ENCODE measurements at places on chromosomes 7 and 10.
A peak's percentile ranks its signal among the peaks of the same experiment; 100 is the strongest.

GRCh38 chr10:93085272-93085859 is 11.7 kb downstream of the CYP26A1 start:
- DNase-seq, result no peak

DNA sequence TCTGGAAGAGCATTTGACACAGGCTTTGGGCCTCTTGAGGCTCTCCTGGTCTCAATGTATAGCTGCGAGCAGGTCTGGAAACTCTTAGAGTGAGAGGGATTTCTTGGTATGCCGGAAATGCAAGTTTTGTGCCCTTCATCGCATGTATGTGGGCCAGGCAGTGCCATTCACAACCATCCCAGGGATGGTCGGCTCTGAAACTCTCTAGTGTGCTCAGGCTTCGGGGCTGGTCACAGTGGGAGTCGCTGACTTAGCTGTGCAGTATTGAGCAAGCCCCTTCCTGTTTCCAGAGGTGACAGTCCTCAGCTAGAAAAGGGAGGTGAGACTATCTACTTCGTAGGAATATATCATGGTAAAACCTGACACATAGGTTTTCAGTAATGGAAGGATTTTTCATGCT is 2.0 kb upstream of the AOAH start:
- DNase-seq, result no peak

GRCh38 chr10:26437637-26438461 is at the start of gene APBB1IP:
Gene APBB1IP, plus strand, starts transcription at chr10:26438341. Its CDS starts 53,986 bp downstream, at chr10:26492327.
- peak; percentile 25 for DNase-seq

GRCh38 chr7:157494506-157495176 is 157.8 kb downstream of the DNAJB6 start:
- no peak for DNase-seq

- no peak for DNase-seq
Measured at GRCh38 chr10:60110739-60111138, 204.4 kb upstream of the CCDC6 start.

DNA sequence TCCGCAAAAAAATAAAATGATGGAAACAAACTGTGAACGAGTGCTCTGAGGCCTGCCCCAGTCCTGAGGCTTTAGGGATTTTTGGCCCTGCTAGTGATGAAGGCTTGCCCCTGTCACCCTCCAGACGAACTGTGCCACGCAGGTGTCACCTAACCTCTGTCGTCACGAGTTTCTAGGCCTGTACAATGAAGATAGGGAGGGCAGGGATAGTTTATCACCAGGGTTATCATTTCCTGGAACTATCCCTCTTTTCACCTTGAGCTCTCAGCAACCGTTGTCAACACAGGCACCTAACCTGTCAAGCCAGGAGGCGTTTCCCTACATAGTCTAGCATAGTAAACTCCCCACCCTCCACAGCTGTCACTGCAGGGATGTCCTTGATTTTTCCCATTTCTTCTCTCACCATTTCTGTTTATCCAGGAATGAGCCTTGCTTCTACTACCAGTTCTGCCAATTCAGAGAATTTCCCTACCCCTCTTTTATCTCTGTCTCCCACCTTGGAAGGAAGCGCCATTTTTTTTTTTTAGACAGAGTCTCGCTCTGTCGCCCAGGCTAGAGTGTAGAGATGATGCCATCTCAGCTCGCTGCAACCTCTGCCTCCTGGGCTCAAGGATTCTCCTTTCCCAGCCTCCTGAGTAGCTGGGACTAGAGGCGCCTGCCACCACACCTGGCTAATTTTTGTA is 2.2 kb upstream of the ACHE start:
- DNase-seq, result no peak

GRCh38 chr7:103711413-103711812 is 265.4 kb upstream of the SLC26A5 start:
- no peak for DNase-seq

- DNase-seq, result no peak
Measured at GRCh38 chr7:83751217-83751616, 102.3 kb upstream of the SEMA3E start.

DNA sequence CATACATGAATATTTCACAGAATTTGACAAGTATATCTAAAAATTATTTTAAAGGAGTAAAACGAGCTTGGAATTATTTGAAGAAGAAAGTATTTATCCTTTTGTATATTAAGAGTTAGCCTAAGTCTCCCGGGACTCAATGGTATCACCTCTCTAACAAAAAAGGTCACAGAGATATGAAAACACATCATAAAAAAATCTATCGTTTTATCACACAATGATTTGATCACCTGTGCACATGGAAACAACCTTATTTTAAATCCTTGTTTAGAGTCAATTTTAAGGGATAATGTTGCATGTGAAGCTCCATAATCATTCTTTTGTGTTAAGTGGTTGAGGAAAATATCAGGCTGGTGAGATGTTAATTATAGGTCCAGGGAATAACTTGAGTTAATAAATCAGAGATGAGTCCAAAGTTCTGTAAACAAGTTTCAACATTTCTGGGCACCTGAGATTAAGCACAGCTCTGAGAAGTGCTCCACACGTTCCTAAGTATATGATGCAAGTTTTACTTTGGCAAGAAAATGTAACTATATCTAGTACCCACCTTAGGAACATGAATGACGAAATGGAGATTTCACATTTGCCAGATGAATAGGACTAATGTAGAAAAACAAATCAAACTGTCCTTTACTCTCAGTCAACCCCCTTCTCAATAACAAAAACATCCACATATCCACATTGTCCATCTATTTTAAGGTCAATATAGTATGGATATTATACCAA is 148.5 kb upstream of the AKR1E2 start:
- no peak for DNase-seq

- DNase-seq, result no peak
Measured at GRCh38 chr10:58384095-58384494, 1.1 kb upstream of the TFAM start.

DNA sequence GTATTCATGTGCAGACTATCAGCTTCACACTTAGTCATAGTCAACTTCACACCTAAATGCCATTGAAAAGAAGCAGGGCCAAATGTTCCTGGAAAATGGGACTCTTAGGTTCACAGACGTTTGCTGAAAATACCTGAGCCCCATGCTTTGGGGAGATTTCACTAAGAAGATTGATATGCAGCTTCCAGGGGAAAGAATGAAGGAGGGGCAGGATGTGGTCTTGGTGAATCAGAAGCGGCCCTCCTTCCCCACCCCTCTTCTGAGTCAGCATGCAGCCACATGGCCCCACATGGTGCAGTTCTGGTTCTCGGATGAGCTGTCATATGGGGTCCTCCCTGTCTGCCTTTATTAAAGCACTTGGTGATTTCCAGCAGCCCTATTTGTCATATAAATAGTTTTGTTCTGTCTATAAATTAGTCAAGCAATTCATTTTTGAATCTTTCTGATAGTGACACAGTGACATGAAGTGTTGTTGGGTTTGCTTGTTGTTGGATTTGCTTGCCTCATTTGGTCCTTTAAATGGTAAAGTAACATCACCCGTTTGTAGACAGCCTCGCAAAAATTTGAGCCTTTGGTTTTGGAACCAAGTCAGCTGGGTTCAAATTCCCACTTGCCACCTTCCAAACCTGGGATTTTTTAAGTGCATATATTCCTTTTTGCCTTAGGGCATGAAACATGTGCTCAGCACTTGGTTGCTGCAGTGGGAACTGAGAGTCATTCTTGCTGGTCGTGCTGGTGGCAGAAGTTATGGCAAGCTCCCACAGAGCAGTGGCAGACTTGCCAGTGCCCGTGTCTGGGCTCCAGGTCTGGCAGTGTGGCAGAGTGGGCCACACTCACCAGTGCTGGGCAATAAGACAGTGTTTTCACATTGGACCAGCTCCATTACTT is 68.1 kb upstream of the CDK6 start:
- no peak for DNase-seq

DNA sequence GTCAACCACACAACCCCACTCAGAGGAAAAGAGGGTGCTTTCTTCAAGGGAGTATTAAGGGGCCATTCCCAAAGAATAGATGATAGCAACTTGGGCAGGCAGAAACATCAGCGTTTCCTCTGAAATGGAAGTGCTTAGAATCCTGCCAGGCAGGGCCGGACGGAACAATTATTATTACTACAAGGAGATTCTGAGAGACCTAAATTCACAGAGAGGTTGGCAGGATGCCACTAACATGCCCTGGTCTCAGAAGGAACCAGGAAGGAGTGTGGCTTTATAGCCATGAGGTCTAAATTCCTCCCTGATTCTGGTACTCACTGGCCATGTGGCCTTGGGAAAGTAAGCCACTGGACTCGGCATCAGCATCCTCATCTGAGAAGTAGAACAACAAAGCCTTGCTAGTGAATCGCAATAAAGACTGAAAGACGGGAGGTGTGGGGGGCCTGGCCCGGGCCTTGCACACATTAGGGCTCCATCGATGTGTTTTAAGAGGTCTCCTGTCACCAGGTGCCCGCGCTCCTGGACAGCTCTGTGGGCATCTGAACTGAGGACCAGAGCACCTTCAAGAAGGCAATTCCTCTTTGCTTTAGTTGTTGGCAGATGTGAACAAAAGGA is 131.5 kb downstream of the OAT start:
- no peak for DNase-seq

- DNase-seq, result no peak
Measured at GRCh38 chr7:139583826-139584553, 60.5 kb downstream of the CLEC2L start.

DNA sequence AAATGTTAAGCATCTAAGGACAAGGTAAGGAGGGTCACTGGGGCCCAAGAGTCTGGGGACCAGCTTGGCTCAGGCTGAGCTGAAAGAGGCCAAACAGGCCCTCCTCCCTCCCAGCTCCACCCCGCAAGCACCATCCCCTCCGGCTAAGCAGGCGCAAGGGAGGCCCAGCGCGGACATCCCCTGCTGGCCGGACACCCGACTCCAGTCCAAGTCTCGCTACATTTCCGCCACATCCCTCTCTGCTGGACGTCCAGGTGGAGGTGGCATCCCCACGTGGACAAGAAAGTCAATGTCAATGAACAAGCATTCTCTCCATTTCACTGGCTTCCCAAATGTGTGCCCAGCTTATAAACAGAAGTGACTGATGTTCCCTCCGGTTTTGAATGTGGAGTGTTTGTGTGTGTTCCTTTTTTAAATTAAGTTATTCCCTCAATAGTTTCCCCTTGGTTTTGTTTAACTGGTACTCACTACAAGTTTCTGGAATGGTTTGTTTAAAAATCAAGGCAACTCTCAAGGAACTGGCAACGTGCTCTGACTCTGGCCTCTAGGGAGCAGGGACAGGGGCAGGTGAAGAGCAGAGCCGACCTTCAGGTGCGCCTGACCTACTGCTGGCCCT is 35.4 kb downstream of the PSAP start:
- DNase-seq, result no peak

GRCh38 chr7:100895956-100896731 is 456 bp upstream of the ACHE start:
- peak; percentile 71 for DNase-seq

- no peak for DNase-seq
Measured at GRCh38 chr7:155011086-155011485, 8.2 kb upstream of the PAXIP1 start.

DNA sequence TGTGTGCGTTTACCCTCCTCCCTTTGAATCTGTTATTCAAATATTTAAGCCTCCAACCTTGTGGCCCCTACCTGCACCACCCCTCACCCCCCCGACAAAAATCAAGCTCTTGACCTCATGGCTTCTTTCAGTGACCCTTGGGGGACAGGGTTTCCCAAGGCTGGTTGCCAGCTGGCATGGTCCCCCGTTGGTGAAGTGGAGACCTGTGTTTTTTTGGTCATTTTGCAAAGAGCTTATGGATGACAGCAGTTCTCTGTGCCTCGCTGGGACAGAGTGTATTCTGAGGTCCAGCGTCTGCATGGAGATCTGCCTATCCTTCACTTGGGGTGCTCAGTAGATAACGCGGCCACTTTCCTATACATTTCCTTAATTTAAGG is 111.0 kb downstream of the TCF7L2 start:
- no peak for DNase-seq

- DNase-seq, result no peak
Measured at GRCh38 chr10:70891627-70892026, 3.3 kb upstream of the PCBD1 start.

DNA sequence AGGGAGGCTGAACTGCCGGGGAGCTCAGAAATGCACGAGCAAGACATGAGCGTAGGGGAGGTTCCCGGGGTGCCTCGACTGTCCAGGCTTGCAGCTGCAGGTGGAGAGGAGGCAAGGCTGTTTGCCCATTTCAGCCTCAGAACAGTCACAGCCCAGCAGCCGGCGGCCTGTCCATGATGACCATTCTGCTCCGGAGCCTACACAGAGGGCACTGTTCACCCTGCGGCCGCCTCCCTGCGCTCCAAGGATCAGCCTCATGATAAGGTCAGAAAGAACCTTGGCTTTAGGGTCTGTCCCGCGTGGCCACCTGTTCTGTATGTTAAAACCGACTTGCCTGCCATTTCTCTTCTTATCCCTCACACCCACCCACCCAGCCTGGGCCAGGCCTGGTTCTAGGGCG is 21.9 kb upstream of the CFAP46 start:
- DNase-seq, result no peak

GRCh38 chr10:65196111-65196510 is 1674.9 kb downstream of the REEP3 start:
- DNase-seq, result no peak

DNA sequence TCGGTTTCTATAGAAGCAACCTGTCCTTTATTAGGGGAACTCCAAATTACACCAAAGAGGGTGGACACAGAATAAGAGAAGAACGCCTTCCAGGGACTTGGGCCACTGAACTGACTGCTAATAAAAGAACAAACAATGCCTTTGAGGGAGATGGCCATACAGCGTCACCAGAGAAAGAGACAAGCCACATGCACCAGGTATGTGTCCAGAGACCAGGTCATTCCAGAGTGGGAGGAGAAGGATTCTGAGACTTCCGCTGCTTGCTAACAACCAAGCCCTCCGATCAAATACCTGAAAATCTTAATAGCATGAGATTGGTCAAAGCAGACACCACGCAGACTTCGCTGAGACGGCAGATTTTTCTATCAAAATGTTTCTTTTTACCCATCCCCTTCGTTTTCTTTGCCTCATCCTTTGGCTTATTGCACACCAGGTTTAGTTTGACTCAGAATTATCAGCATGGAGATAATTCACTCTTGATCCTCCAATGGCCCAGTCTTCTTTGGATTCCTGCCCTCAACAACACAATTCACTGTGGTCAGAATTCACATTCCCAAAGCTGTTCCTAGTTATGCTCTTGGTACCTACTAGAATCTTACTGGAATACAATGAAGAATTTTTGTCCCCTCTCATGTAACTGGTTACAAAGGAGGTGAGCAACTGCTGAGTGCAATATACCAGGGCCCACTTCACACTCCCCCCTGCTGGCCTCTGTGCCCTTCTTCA is 87.4 kb upstream of the DDC start:
- DNase-seq, result no peak

- DNase-seq, result no peak
Measured at GRCh38 chr7:27551803-27552400, 110.8 kb downstream of the HIBADH start.

GRCh38 chr7:93592588-93593266 is 18.2 kb upstream of the CALCR start:
- DNase-seq, result no peak
